ENCODE measurements at places on chromosomes 6 and 20.

DNA sequence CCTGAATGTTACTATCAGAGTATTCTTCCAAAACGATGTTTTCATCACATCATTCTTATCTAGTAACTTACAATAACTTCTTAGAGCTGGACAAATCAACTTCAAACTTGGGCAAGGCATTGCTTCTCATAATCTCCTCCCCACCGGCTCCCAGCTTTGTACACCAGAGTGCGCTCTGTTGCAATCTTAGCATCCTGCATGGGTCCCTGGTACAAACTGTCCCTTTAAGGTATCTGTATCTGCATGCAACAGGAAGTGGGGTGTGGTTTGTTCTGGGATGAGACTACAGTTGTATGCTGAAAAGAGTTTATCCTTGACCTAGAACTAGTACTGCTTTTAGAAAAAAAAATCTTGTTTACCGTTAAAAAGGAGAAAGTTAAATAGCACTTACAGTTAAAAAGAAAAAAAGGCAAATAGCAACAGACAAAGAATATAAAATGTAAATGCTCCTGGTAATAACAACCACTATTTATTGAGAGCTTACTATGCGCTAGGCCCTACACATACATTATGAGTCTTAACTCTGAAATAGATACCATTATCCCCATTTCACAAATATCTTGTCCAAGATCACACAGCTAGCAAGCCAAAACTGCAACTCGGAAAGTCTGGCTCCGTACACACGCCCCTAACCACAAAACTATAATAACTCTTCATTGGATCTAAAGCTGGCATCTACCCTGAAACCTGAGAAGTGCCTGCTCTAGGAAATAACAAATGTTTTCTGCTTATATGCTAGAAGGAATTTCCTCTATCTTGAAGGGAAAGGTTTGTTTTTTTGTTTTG lies 9.8 kb upstream of the HECA start:
- peak; percentile 73 for DNase-seq

- DNase-seq = no peak
Observed at GRCh38 chr20:1877609-1878200, 17.5 kb upstream of the SIRPA start.

DNA sequence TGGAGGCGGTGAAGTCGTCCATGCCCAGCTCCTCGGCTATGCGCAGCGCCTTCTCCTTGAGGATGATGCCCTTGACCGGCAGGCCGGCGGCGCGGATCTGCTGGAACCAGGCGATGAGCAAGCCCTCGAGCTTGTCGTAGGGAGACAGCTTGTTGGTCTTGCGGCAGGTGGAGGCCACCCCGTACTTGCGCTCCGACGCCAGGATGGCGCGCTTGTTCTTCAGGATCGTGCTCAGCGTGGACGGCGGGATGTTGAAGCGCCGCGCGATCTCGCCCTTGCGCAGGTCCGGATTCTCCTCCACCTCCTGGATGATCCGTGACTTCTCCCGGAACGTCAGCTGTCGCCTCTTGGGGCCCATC lies 435 bp downstream of the CENPB start:
- DNase-seq = peak; percentile 36

GRCh38 chr6:104134876-104135275 lies 724.8 kb downstream of the HACE1 start:
- peak; percentile 56 for DNase-seq

DNA sequence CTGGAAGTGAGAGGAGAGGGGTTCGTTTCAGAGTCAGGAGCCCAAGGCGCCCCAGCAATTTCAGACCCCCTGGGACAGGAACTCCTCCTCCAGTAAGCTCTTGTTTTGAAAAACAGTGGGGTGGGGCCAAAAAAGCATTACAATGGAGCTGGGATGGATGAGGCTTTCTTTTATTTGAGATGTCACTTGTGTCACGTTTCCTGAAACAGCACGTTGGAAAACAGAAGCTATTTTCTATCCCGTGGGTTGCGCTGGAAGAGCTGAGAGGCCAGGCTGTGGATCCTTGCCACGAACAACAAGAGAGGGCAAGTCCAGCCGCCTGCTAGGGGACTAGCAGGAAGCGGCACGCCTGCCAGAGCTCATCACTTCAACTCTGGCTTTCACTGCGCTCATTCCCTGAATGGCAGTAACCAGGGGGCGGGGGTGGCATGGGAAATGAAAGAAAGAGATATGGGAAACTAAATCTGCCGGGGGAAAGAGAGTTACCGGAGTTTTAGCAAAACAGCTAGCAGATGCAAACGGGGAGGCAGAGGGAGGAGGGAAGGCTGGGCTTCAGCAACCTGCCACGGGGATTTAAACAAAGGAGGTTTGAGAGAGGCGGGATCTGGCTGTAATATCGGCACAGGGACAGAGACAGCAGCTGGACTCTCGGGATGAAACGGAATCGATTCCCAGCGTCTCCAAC lies 34.6 kb downstream of the GCNT2 start:
- no peak for DNase-seq
